ENCODE measurements at places on chromosomes 7 and 10.

- DNase-seq, result no peak
Measured at GRCh38 chr10:3761021-3761686, 23.9 kb downstream of the KLF6 start.

GRCh38 chr7:37084303-37084702 is 360.0 kb upstream of the AOAH start:
- DNase-seq, result no peak

DNA sequence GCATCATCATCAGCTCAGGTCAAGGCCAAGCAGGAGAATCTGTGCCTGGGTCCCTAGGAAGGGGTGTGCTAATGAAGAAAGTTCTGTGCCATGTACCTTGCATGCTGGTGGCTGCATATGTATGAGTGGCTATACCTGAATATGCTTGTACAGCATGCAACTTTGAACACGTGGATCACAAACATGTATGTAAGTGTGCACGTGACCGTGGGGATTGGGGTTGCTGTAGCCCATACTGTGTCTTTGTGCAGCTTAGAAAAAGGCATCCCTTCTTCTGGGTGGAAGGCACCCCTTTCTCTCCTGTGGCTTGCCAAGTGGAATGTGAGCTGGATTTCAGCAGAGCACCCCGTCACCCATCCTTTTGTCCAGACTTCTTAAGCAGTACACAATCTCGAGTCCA is 13.8 kb downstream of the EMX2 start:
- DNase-seq, result no peak

DNA sequence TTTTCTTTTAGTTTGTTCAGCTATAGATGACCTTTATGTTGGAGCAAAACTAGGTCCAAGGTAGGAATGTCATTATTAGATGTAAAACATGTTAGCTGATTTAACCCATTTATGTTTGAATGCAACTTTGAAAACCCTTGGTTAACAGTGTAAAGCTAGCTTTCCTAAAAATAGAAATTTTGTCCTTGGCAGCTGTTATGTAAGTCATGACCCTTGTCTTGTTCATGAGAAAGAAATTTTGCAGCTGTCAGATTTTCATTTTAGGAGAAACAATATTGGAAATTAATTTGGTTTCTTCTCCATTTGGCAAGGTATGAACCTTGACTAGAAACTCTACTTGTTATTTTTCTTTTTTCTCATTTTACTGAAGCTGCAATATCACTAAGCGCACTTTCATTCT is 23.9 kb upstream of the CCAR1 start:
- DNase-seq, result no peak

- no peak for DNase-seq
Measured at GRCh38 chr7:16813232-16813616, 8.4 kb upstream of the AGR2 start.

DNA sequence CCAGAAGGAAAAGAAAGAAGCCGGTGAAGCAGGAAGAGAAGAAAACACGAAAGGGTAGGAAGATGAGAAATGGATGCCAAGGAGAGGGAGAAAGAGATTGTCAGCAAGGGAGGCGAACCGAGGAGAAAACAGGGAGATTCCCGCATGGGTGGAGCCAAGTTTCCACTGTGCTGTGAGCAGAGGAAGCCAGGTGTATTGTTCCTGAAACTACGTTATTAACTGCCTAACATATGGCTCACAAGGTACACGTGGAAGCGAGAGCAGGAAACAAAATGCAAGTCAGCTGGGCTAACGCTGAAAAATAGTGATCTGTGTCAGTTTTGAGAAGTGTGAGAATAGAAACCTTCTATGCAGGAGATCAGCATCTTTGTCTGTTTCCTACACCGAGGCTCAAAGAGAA is 20.4 kb upstream of the HIPK2 start:
- no peak for DNase-seq

DNA sequence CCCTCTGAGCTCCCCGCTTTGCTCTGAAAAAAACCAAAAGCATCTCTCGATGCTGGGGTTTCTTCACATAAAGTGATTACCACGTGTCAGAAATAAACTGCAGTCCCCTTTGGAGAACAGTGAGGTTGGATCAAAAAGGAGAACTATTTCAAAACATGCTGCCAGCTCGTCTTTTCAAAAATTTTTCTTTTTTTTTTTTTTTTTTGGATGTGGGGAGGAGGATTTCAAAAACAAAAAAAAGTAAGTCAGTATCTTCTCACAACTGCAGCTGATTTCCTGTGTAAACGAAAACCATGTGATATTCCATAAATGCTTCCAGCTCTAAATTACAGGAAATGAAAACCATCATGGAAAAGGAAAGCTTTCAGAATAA is 155.0 kb upstream of the LYZL2 start:
- DNase-seq, result no peak
